ENCODE measurements at places on chromosomes 7 and 10.

DNA sequence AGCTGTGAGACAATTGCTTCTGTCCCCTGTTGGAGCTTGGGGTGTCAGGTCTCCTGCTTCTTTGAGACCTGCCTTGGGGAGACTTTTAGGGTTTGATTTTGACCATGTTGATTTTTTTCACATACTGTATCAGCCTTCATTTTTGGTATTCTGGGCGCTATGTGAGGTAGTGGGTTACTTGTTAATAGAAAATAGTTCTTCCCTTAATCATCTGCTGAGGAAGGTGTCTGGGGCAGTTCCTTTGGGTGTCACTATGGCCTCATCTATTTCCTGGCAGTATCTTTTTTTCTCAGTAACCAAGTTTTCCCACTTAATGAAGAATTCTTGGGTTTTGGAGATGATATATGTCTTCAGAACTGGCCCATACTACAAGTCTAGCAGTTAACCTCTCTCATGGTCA lies 4.6 kb upstream of the NOLC1 start:
- DNase-seq: no peak

DNA sequence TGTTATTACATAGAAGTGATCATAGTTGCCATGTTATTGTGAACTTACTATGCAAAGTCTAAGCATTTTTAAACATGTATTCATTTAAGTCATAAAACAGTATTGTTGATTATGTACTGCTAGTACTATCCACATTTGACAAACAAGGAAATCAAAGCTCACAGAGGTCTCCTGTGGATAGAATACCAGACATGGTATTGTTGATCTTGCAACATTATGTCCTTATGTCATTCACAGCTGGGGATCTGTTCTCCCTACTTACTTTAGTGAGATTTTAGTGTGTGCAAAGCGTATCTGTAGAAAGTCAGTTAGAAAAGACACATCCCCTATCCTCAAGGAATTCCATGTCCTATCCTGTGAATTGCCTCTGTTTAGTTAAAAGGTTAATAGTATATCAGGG lies 106.1 kb downstream of the SND1 start:
- DNase-seq: no peak

DNA sequence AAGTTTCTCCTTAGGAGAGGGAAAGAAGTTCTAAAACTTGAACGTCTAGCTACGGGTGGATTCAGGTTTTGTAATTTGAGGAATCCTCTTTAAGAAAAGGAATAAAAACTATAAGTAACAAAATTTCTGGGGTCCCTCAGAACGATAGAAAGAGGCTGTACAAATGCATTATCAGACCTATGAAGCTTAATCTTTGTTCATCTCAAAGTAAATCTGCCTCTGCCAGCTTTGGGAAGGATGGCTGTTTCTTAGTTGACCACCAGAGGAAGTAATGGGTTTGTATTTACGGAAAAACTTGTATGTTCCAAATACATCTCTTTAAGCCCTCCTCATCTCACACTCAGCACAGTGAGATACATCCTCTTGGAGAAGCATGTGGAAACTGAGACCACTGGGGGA lies 864 bp downstream of the PSTK start:
- DNase-seq: no peak

GRCh38 chr10:49611816-49612512 lies 1.9 kb downstream of the SLC18A3 start:
- no peak for DNase-seq

DNA sequence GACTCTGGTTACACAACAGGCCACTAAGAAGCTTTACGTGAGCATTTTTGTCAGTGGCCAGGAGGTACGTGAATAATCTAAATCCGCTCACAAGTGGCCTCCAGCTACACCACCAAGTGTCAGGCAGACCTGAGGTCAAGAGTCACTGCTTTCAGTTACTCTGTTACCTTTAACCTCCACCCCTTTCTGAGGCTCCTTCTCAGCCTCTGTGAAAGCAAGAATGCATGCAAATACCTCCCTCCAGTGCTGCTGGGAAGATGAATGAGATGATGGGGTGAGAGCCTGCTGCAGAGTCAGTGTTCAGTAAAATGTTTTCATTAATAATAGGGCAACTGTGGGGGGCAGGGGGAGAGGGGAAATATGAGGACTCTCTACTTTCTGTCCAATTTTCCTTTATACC lies 11.2 kb downstream of the DDC start:
- DNase-seq: no peak

- no peak for DNase-seq
Observed at GRCh38 chr10:13765641-13766341, 179.0 kb downstream of the PRPF18 start.

GRCh38 chr7:135833642-135834041 lies 85.0 kb upstream of the FAM180A start:
- DNase-seq: no peak

GRCh38 chr10:87658321-87658795 lies 1.3 kb upstream of the PAPSS2 start:
- DNase-seq: no peak

DNA sequence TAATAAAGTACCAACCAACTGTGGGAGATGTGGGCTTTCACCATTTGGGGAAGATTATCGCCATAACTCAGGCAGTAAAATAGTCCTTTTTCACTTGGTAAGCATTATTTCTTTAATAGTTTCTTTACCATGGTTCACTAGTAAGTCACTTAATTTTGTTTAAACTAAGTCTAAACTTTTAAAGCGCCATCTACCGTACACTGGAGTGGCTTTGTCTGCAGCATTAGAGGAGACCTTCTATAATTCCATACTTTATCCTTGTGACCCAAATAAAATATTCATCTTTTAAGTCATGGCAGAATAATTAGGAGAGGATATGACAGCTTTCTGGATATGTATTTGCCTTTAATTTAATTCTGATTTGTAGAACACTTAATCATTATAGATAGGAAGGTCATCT lies 468.0 kb downstream of the MAGI2 start:
- DNase-seq: no peak

DNA sequence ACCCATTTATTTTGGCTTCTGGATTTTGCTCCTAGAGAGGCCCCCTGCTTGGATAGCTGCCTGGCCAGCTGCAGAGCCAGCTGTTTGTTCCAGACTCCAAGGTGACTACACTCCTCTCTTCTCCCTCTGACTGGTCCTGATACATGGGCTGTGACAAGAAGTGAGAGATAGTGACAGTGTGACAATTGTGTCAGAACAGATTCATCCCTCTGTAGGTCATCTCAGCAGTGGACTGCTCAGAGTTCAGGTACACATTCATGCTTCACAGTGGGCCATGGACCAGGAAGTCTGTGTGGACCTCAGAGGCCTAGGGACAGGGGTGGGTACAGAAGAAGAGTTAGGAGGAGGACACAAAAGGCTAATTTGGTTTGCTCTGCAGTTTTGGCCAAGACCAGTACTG lies 188.2 kb upstream of the MKLN1 start:
- DNase-seq: no peak

DNA sequence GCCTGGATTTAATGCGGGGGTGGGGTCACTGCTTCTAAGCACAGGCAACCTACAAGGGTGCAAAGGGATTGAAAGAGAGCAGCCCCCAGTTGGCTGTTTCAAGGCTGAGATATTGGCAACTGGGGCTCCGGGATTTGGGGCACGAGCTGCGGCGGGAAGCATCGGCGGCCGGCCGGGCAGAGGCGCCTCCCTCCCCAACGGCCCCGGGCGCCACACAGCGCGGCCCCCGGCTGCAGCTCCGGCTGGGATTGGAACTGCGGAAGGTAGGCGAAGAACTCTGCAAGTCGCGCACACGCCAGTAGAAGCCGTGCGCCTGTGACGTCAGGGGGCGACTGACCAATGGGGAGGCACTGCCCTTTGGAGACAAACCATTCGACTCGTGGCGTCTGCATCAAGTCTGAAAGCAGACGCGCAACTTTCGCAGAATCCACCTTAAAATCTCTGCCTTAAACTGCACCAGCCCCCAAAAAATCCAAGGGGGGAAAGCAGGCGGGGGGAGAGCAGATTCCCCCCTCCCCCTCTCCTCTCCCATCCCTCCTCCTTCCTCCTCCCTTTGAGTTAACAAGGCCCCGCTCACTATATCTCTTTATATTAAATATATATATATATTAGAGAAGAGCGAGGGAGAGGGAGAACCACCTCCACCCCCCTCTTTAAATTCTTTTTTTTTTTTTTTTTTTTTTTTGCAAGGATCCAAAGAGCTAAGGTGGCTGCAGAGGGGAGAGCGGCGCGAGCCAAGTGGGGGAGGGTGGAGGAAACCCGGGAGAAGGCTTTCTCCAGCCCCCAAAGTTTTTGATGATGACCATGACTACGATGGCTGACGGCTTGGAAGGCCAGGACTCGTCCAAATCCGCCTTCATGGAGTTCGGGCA lies at the start of gene DLX6:
Gene DLX6, plus strand, starts transcription at position 371 of the 872 bp plus-strand sequence. Its CDS starts 425 bp downstream, at position 796.
- DNase-seq: peak; percentile 48

- no peak for DNase-seq
Observed at GRCh38 chr10:93319896-93320295, 162.2 kb downstream of the MYOF start.

GRCh38 chr10:25867321-25867720 lies 66.7 kb upstream of the MYO3A start:
- no peak for DNase-seq

DNA sequence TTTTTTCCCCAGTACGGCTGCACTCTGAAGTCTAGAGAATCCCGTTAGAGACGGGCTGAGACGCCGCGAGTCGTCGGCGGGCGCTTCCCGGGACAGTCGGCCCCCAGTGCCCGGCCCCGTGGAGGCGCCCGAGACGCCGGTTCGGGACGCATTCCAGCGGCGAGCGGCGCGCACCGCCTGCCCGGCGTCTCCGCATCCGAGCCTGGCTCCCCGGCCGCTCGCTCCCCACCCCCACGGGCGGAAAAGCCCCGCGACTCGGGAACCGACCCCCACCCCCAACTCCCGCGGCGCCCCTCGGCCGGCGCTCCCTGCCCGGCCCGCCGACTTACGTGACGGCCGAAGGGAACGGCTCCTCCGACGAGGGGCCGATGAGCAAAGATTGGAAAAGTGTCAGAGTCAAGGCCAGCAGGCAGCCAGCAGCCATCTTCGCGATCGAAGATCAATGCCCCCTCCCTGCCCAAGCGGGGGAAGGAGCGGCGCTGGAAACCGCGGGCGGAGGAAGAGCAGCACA lies 486 bp downstream of the CACNA2D1 start:
- no peak for DNase-seq

GRCh38 chr7:30817371-30817767 lies 46.2 kb downstream of the MINDY4 start:
- DNase-seq: no peak

GRCh38 chr10:44382131-44382858 lies 2.6 kb downstream of the CXCL12 start:
- no peak for DNase-seq

DNA sequence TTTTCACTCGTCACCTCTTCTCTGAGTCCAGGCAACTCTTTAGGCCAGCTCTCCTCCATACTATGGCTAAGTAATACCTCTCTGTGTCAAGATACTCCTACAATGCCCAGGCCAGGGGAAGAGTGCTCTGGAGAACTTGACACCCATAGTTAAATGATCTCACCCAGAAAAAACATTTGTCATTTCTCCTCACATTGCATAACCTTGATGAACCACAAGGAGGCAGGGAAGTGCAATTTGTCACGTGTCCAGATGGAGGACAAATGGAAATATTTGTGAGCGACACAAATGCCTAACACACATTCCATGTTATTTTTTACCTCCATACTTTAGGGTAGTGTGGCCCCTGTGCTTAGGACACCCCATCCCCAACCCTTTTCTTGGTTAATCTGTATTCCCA lies 78.3 kb downstream of the HTR7 start:
- DNase-seq: no peak

GRCh38 chr7:69430384-69431021 lies 167.8 kb upstream of the AUTS2 start:
- DNase-seq: no peak

GRCh38 chr7:75819711-75820110 lies 6.1 kb upstream of the CCL24 start:
- DNase-seq: no peak

DNA sequence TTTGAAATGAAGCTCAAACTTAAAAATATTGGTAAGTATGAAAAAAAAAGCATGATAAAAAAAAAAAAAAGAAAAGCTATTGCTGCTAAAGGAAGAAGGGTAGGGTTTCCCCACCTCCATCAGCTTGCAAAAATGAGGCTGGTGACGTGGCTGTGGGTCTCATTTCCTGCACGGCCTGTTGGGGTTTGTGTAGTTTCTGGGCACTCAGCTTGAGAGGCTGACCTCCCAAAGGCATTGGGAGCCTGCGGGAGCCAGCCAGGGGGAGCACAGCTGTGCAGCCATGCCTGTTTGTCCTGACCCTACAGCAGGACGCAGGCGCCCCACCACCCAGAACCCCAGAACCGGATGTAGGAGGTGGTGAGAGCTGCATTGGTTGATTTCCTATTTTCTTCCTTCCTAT lies 48.8 kb upstream of the CARD11 start:
- no peak for DNase-seq

DNA sequence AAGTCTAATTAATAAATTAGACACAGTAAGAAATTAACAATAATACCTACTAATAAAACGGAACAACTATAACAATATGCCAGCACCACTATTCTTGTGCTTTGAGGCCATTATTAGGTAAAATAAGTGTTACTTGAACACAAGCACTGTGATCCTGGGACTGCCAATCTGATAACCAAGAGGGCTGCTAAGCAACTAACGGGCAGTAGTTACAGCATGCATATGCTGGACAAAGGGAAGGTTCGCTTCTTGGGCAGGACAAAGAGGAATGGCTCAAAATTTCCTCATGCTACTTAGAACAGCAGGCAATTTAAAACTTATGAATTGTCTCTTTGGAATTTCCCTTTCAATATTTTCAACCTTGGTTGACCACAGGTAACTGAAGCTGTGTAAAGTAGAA lies 718.6 kb downstream of the SORCS3 start:
- DNase-seq: no peak

GRCh38 chr7:116577320-116577871 lies 52.6 kb downstream of the CAV1 start:
- DNase-seq: no peak

GRCh38 chr7:114522081-114522480 lies 107.5 kb downstream of the FOXP2 start:
- DNase-seq: no peak

GRCh38 chr10:126169899-126170298 lies 218.4 kb downstream of the ADAM12 start:
- DNase-seq: no peak

GRCh38 chr7:134154581-134155130 lies 27.5 kb downstream of the LRGUK start:
- no peak for DNase-seq

GRCh38 chr7:29806995-29807841 lies 910 bp downstream of the WIPF3 start:
- DNase-seq: no peak

DNA sequence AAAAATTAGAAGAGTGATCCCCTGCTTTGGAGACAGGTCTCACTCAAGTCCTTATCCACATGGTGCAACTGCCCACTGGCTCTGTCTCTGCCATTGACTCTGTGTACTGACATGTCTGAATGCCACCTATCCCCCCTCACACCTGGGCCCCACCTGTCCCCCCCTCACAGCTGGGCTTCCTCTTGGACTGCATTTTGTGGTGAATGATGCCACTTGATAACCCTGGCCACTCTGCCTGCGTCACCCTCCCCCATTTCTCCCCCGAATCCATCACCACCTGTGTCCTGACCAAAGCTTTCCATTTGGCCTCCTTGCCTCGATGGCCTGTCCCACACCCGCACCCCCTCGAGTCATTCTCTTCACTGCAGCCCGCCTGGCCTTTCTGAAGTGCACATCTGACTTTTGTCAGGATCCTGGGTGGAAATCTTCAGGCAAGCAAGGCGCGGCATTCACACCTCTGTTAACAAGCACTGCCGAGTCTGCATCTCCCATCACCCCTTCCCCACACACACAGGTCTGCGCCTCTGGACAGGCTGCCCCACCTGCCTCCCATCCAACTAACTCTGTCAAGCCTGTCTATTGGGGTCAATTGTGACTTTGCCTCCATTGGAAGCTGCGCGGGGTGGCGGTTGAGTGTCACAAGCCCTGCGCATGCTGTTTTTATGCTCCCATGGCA lies 175.3 kb upstream of the KLF14 start:
- no peak for DNase-seq

All from NCI-H524 treated with DMSO at 0.1 percent for 48 hours (cell line).